Uterus (tissue), 4 donors: ENCODE measurements at places on chromosomes 13 and 19. TPM values are rescaled to one million over a fixed set of nuclear protein-coding genes. Genes with fewer than 3 reads are reported as not detected.

Gene C13orf42
- not detected for total RNA-seq

GRCh38 chr13:36084131-36084530 is 47.1 kb downstream of the DCLK1 start:
- no peak for DNase-seq

- no peak for DNase-seq
These were observed 10.6 kb downstream of the ABHD17A start for GRCh38 chr19:1874554-1875185.

Gene ATP4A
- total RNA-seq = 0.14 TPM

Gene CPB2
- 0.28 TPM for total RNA-seq

GRCh38 chr13:110912651-110913051 is 2.2 kb downstream of the ANKRD10 start:
- DNase-seq = peak; percentile 32

DNA sequence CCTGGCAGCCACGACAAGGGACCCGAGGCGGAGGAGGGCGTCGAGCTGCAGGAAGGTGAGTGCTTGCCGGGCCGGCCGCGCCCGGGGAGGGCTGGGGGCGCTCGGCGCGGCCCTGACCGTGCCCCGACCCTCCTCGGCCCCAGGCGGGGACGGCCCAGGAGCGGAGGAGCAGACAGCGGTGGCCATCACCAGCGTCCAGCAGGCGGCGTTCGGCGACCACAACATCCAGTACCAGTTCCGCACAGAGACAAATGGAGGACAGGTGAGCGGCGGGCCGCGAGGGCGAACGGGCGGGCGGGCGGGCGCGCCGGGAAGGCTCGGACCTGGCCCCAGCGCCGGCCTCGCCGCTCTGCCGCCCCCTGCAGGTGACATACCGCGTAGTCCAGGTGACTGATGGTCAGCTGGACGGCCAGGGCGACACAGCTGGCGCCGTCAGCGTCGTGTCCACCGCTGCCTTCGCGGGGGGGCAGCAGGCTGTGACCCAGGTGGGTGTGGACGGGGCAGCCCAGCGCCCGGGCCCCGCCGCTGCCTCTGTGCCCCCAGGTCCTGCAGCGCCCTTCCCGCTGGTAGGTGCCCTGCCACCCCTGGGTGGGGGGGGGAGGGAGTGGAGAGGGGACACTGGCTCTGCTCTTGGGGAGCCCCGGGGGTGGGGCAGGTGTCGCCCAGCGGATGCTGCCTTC is 816 bp downstream of the USF2 start:
- DNase-seq = peak; percentile 82

DNA sequence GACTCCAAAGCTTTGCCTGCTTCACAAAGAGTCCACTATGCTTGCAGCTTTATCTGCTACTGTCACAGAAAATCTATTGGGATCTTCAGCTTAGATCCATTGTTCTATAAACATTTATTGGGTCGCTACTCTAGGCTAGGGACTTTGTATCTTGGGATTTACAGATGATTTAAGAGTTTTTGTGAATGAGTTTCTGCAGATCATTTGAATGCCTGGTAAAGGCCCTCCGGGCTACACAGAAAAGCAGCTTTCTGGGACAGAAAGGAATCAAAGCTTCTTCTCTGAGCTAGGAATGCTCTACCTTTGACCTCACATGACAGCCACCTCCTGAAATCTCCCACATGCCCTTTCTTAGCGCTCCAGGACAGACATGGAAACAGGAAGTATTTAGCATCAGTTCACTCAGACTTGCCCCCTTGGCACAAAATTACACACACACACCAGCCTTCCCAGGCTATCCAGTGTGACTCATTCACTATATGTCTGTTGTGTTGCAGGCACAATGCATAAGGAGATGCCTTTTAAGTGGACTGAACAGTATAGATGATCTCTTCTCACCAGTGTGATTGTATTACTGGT is 492.4 kb downstream of the DACH1 start:
- DNase-seq = no peak

- DNase-seq = no peak
These were observed 33.9 kb downstream of the CCNE1 start for GRCh38 chr19:29845574-29846176.

DNA sequence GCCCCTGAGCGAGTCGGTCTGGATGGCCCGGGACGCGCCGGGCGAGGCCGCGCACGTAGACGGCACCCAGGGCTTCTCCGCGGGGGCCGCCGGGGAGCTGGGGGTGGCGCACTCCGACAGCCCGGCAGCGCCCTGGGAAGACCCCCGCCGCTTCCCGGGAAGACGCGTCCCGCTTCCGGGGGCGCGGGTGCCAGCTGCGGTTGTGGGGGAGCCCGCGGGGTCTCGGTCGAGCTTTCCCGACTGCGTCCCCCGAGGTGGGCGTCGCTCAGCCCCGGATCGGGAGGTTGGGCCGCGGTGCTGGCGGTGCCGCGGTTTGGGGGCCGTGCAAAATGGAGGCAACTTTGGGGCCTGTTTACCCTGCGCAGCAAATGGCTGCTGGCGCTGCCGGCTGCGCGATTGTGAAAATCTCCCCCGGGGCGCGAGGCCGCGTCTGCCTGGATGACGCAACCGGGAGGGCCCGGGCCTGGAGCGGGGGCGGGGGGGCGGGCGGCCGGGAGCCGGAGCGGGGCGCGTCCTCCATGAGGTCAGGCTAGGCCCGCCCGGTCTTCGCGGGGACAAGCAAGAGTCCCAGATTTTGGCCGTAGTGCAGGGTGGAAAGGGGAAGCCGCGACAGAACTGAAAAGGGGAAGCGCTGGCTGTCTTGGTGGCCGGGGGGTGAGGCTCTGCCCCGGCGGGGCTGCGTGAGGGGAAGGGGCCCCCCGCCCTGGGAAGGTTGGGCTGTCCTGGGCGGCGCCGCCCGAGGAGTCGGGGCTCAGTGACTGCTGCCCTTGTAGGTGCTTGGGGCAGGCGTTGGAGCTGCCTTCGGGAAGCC is 11.3 kb downstream of the PEAK3 start:
- peak; percentile 86 for DNase-seq

Gene SBK2
- total RNA-seq = not detected

- DNase-seq = no peak
These were observed 82.5 kb upstream of the MYCBP2 start for GRCh38 chr13:77409412-77409811.

DNA sequence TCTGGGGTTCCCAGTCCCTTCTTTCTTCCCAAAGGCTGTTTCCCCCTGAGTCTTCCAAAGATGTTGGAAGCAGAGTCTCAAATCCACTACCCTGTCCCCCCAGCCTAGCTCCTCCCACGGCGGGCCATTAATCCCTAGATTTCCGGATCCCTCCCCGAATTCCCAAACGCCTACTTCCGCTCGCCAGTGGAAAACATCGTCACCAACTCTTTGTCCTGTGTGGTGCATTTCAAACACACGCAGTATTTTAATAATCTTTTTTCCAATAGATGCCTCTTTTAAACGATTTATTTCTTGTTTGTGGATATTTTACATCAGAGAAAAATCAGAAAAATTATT is 610 bp downstream of the ZNF791 start:
- peak; percentile 72 for DNase-seq

DNA sequence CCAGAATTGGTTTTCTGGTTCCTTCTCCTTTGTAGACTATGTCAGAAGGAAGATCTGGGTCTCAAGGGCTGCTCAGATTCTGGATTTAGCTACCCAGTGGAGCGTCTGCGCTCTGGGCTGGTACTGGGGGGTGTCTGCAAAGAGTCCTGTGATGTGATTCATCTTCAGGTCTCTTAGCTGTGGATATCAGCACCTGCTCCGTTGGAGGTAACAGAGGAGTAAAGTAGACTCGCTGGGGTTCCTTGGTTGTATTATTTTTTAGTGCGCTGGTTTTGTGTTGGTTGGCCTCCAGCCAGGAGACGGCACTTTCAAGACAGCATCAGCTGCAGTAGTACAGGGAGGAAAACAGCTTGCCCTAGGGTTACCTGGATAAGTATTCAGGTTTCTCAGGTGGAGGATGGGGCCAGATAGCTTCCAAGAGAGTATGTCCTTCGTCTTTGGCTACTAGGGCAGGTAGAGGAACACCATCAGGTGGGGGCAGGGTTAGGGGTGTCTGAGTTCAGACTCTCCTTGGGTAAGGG is 10.4 kb upstream of the KLK15 start:
- no peak for DNase-seq

Gene GPR4
- total RNA-seq = 13.5 TPM

GRCh38 chr19:13840305-13841085 is 36.4 kb upstream of the NANOS3 start:
- DNase-seq = no peak

- peak; percentile 30 for DNase-seq
These were observed 54.8 kb downstream of the FRY start for GRCh38 chr13:32086366-32086765.

GRCh38 chr13:85316506-85317025 is 482.7 kb downstream of the SLITRK6 start:
- DNase-seq = no peak

DNA sequence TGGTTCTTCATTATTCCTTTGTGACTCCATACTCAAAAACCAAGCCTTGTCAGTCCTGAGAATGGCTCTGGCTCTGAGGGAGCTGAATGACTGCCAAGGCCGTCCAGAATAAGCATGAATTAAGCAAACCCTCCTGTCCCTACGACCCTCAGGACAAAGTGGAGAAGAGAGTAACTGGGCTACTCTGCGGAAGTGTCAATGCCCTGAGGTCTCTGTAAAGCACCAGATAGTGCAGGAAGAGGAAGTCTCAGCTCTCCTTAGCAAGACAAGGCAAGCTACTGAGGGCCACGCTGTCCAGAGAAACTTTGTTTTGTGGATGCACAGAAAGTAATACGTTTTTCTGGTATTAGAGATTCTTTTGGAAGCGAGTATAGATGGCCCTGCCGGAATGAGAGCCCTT is 94.1 kb downstream of the RNASEH2B start:
- DNase-seq = no peak

Gene ZNF793
- total RNA-seq = 14.1 TPM

DNA sequence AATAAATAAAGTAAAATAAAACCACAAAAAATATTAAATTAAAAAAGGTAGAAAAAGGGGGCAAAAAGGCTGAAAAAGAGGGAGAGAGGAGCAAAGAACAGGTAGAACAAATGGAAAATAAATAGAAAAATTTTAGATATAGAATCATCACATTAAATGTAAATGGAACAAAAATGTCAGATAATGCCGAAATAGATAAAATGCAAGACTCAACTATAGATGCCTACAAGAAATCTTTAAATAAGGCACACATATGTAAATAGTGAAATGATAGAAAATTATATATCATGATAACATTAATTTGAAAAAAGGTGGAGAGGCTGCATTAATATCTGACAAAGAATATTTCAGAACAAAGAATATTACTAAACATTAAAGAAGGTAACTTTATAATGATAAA is 477.1 kb upstream of the SPRY2 start:
- no peak for DNase-seq

- no peak for DNase-seq
These were observed 25.3 kb upstream of the FBXO27 start for GRCh38 chr19:39057615-39058014.

GRCh38 chr13:73702419-73703071 is 431.7 kb downstream of the KLF12 start:
- no peak for DNase-seq

DNA sequence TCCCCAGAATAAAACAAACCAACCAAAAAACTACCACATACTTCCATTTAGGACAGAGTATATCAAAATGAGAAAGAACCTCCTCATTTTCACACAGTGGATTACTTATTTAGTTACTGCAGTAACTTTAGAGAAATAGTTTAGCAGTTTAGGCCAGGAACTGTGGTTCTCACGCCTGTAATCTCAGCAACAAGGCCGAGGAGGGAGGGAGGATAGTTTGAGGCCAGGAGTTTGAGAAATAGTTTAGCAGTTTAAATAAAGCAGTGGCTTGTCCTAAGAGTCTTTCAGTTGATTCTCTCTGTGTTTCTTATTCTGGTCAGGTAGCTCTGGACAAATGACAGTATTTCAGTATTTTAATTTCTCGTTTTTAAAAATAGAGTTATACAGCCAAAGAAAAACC is 9.4 kb downstream of the HMGB1 start:
- no peak for DNase-seq

DNA sequence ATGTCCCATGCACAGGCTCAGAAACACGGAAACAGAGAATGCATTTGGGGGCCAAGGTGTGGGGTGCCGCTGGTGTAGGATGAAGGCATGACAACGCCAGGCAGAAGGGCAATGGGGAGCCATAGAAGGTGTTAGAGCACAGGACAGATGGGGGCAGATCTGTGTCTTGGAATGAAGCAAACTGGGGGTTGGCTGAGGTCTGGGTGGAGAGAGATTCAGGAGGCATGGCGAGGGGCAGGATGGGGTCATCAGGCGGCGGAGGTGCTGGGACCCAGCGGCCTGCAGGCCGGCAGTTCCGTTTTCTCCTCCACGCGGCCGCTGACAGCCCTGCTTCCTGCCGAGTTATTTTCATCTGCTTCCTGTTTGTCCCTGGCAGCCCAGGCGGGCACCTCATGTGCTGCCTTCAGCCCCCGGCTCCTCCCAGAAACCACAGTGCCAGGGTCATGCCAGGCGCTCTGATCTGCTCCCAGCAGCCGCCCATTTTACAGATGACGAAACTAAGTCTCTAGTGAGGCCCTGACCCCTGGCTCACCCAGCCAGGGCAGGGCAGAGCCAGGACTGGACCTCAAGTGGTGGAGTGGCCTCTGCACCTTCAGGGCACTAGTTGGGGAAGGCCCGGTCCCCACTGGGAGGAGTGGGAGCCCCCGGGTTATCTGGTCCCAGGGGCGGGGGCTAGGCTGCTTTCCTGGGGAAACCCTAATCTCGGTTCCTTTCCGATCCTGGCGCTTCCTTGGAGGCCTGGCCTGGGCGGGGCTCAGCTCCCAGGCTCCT is 2.2 kb downstream of the ARHGAP45 start:
- DNase-seq = no peak

GRCh38 chr13:80262051-80262695 is 78.8 kb downstream of the SPRY2 start:
- no peak for DNase-seq

- DNase-seq = no peak
These were observed 543.3 kb upstream of the SPRY2 start for GRCh38 chr13:80884056-80884785.

Gene CDC16
- 33.8 TPM for total RNA-seq

- DNase-seq = no peak
These were observed 24.5 kb upstream of the ZNF492 start for GRCh38 chr19:22609630-22610029.

Gene SIAH3
- 0.18 TPM for total RNA-seq

DNA sequence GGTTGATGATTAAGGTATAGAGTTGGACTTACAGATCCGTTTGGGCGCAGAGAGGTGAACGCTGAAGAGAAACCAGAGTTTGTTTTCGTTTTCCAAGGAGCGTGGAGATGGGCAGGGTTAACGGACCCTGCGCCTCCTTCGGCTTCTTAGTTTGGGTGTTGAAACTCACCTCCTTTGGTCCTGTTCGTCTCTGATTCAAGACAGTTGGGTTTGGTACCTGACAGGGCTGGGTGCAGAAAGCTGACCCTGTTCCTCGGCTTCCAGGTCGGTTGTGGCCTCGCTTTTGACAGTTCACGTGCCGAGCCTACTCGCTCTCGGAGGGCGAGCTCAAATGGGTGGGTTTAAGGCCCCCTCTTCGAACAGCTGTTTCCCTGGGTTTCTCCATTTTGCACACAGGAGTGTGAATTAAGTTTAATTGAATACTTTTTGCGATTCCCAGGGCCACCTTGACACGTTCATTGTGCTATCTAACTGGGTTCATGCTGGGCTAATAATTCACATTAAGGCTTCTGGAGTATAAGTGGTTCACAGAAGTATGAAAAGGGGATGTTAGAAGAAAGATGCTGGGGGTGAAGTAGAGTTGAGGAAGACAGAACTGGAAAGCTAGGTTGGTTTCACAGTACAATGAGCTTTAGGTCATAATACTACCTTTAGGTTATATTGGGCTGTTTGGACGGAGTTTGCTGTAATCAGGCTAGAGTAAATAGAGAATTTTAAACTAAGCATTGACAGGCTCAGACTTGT is 638 bp downstream of the USPL1 start:
- no peak for DNase-seq

Gene RGL3
- total RNA-seq = 15.9 TPM
